ENCODE measurements at places on chromosomes 11 and 22. TPM values are rescaled to one million over a fixed set of nuclear protein-coding genes. Genes with fewer than 3 reads are reported as not detected.
A peak's percentile ranks its signal among the peaks of the same experiment; 100 is the strongest.

DNA sequence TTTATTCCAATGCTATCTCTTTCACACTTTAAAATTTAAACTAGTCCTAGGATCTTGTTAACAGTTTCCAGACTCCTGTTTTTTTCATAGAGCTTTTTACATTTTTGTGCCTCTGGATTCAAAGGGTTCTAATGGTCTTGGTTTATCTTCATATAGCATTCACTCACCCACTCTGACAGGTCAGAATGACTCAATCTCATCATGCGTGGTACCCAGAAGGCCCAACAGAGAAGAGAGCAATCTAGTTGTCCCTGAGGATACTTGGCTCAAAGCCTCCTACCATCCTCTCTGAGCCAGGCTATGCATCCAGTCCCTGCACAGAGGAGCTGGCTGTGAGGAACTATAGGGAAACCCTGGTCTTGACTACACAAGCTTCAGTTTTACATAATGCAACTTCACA is 27.5 kb downstream of the MAML2 start:
- H3K27me3 ChIP-seq, result no peaks in the 10 kb centered on the region
- no peaks in the 10 kb centered on the region for H3K36me3 ChIP-seq
- peaks cover 29% of the 10 kb centered on the region for H3K4me1 ChIP-seq
- DNase-seq, result no peak

GRCh38 chr11:59415111-59415510 is 11.1 kb downstream of the OR5A2 start:
- H3K4me3 ChIP-seq, result no peak overlapping the region
- no peak for DNase-seq
- no peaks in the 10 kb centered on the region for H3K36me3 ChIP-seq
- H3K27me3 ChIP-seq, result peaks cover 6% of the 10 kb centered on the region

- no peak overlapping the region for H3K4me3 ChIP-seq
- H3K4me1 ChIP-seq, result no peaks in the 10 kb centered on the region
- no peak for DNase-seq
These were observed 51.3 kb upstream of the LARGE1 start for GRCh38 chr22:33971561-33971961.

DNA sequence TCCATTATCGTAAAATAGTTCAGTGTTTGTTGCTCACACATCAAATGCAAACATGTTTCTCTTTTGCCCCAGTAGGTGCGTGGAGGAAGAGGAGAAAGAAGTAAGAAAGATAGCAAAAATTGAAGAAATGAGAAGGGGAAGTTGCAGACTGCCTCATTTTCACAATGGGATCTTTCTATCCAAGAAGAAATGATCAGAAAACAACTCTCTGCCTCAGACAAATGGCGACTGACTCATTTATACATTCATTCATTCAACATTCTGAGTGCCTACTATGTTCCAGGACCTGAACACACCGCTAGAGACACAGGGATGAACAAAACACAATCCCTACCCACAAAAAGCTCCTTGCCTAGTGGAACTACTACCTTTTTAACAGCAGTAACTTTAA is 367 bp downstream of the HPS5 start:
- DNase-seq, result no peak
- H3K36me3 ChIP-seq, result no peaks in the 10 kb centered on the region
- no peaks in the 10 kb centered on the region for H3K27me3 ChIP-seq
- peak overlapping the region; percentile 77 for H3K4me3 ChIP-seq
- H3K4me1 ChIP-seq, result peaks cover 21% of the 10 kb centered on the region

OR51M1 gene
- not detected for total RNA-seq

FAM181B gene
- total RNA-seq, result 0.18 TPM

GRCh38 chr11:43736502-43737200 is 56.1 kb downstream of the HSD17B12 start:
- no peaks in the 10 kb centered on the region for H3K27me3 ChIP-seq
- H3K4me3 ChIP-seq, result no peak overlapping the region
- no peaks in the 10 kb centered on the region for H3K4me1 ChIP-seq
- peaks cover 4% of the 10 kb centered on the region for H3K36me3 ChIP-seq
- H3K27ac ChIP-seq, result no peak overlapping the region

- no peak overlapping the region for H3K27ac ChIP-seq
- H3K36me3 ChIP-seq, result no peaks in the 10 kb centered on the region
- no peaks in the 10 kb centered on the region for H3K4me1 ChIP-seq
- H3K27me3 ChIP-seq, result no peaks in the 10 kb centered on the region
- DNase-seq, result no peak
- H3K4me3 ChIP-seq, result no peak overlapping the region
These were observed 300.2 kb downstream of the SHANK2 start for GRCh38 chr11:70952191-70952590.

GRCh38 chr11:103234974-103235373 is 125.7 kb downstream of the DYNC2H1 start:
- H3K4me1 ChIP-seq, result no peaks in the 10 kb centered on the region
- no peaks in the 10 kb centered on the region for H3K27me3 ChIP-seq
- no peak overlapping the region for H3K4me3 ChIP-seq
- no peak for DNase-seq
- no peaks in the 10 kb centered on the region for H3K36me3 ChIP-seq

- H3K27ac ChIP-seq, result no peak overlapping the region
- H3K27me3 ChIP-seq, result peaks cover 44% of the 10 kb centered on the region
- H3K36me3 ChIP-seq, result no peaks in the 10 kb centered on the region
- H3K4me1 ChIP-seq, result no peaks in the 10 kb centered on the region
- DNase-seq, result no peak
These were observed 12.8 kb upstream of the CHRM1 start for GRCh38 chr11:62933750-62934495.

- H3K4me1 ChIP-seq, result no peaks in the 10 kb centered on the region
- H3K4me3 ChIP-seq, result no peak overlapping the region
These were observed 203.7 kb downstream of the PGR start for GRCh38 chr11:100925935-100926334.

- H3K27me3 ChIP-seq, result no peaks in the 10 kb centered on the region
- no peak overlapping the region for H3K4me3 ChIP-seq
These were observed 356.4 kb downstream of the DYNC2H1 start for GRCh38 chr11:103465555-103466140.

GRCh38 chr22:46480396-46480795 is 57.0 kb downstream of the CELSR1 start:
- H3K27ac ChIP-seq, result no peak overlapping the region
- H3K36me3 ChIP-seq, result no peaks in the 10 kb centered on the region
- no peak overlapping the region for H3K4me3 ChIP-seq
- peaks cover 37% of the 10 kb centered on the region for H3K27me3 ChIP-seq
- DNase-seq, result no peak
- no peaks in the 10 kb centered on the region for H3K4me1 ChIP-seq

- H3K4me3 ChIP-seq, result no peak overlapping the region
- peaks cover 71% of the 10 kb centered on the region for H3K4me1 ChIP-seq
- H3K27me3 ChIP-seq, result no peaks in the 10 kb centered on the region
These were observed 101.4 kb downstream of the ZBTB16 start for GRCh38 chr11:114160894-114161293.

- no peak overlapping the region for H3K27ac ChIP-seq
- no peak for DNase-seq
These were observed 108.2 kb downstream of the SIK3 start for GRCh38 chr11:116990061-116990473.

NUP160 gene
- total RNA-seq, result 47.1 TPM

DNA sequence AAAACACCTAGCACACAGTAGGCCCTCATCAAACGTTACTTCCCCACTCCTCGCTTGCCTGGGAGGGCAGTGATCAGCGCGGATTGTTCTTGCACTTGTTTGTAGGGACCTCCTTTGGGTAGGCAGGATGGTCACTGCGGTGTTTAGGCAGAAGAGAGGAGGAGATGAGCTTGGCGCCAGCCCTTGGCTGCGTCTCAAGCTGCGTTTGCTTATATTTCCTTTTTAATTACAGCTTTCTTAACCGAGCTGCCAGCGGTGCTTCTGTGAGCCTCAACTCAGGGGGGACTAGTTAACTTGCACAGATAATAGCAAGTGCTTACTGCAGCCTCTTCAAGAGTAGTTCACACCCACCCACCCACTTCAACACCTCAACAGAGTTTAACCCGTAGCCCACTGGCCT is 15.1 kb downstream of the IFT27 start:
- H3K4me3 ChIP-seq, result no peak overlapping the region
- peaks cover 8% of the 10 kb centered on the region for H3K27me3 ChIP-seq
- no peak overlapping the region for H3K27ac ChIP-seq
- H3K4me1 ChIP-seq, result no peaks in the 10 kb centered on the region
- DNase-seq, result no peak
- H3K36me3 ChIP-seq, result peaks cover 3% of the 10 kb centered on the region

MRGPRX3 gene
- total RNA-seq, result not detected

All from T-cell (primary cell).